Immature natural killer cell (primary cell): ENCODE measurements at places on chromosomes 16 and 17. TPM values are rescaled to one million over a fixed set of nuclear protein-coding genes. Genes with fewer than 3 reads are reported as not detected.
A peak's percentile ranks its signal among the peaks of the same experiment; 100 is the strongest.

DNA sequence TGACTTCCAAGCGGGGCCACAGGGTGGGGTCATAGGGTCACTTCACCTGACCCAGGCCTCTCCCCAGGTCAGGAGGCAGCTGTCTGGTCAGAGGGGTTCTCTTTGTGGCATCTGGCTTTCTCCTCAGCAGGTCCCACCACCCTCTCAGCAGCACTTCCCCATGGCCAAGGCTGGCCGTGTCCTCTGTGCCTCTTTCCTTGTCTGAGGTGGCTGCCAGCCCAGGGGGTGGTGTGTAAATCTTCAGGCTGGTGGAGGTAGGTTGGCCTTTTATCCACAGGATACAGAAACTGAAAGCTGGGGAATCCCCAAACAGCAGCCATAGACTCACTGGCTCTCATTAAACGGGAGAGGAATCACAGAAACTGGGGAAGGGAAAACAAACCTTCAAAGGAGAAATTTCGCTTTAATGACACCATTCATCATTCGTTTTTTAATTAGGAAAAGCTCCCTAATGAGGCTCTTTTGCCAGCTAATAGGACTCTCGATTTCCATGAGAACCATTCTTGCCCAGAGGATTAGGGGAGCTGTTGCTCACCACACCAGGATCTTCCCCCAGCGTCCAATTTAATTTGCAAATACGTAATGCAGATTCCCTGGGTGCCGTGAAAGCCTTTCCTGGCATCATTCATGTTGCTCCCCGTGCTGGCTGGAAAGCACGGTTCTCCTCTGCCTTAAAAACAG is 18.0 kb downstream of the C17orf75 start:
- H3K4me1 ChIP-seq = peaks cover 14% of the 10 kb centered on the region
- peak; percentile 15 for DNase-seq
- H3K27ac ChIP-seq = peak overlapping the region; percentile 36
- H3K36me3 ChIP-seq = no peaks in the 10 kb centered on the region

GRCh38 chr17:78353834-78354233 is 6.0 kb downstream of the SOCS3 start:
- no peaks in the 10 kb centered on the region for H3K36me3 ChIP-seq
- peaks cover 11% of the 10 kb centered on the region for H3K27me3 ChIP-seq

- DNase-seq = no peak
- peaks cover under 1% of the 10 kb centered on the region for H3K4me1 ChIP-seq
- H3K36me3 ChIP-seq = peaks cover 4% of the 10 kb centered on the region
- H3K27ac ChIP-seq = no peak overlapping the region
- no peak overlapping the region for H3K4me3 ChIP-seq
- no peaks in the 10 kb centered on the region for H3K27me3 ChIP-seq
These were observed 54.3 kb downstream of the CYB5B start for GRCh38 chr16:69478685-69479084.

GRCh38 chr17:79586131-79586530 is 24.7 kb downstream of the RBFOX3 start:
- no peak for DNase-seq
- H3K4me1 ChIP-seq = no peaks in the 10 kb centered on the region
- no peak overlapping the region for H3K27ac ChIP-seq

DNA sequence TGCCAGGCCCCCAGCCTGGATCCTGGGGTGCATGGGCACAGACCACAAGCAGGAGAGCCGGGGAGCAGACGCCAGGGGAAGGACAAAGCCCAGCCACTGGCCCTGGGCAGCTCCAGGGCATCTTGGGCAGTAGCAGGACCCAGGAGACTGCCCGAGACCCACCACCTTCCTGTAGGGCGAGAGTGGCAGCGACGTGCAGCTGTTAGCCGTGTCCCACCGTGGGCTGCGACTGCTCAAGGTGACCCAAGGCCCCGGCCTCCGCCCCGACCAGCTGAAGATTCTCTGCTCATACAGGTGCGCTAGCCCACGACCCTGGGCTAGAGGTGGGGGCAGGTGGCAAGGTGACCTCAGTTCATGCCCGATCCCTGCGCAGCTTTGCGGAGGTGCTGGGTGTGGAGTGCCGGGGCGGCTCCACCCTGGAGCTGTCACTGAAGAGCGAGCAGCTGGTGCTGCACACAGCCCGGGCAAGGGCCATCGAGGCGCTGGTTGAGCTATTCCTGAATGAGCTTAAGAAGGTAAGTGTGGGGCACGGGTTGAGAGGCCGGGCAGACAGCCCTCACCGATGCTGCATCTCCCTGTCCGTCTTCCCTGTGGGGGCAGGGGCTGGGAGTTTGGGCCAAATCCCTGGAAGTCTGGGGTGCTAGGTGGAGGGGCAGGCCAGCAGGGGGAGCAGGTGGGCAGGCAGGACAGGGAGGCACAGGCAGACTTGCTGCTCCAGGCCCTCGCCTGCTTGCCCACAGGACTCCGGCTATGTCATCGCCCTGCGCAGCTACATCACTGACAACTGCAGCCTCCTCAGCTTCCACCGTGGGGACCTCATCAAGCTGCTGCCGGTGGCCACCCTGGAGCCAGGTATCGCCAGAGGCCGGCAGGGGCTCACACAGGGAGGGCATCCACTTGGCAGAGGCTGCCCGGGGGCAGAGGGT is 13.5 kb upstream of the SMIM5 start:
- H3K27me3 ChIP-seq = peaks cover 5% of the 10 kb centered on the region
- H3K4me1 ChIP-seq = no peaks in the 10 kb centered on the region
- H3K36me3 ChIP-seq = peaks cover 8% of the 10 kb centered on the region
- no peak for DNase-seq
- H3K4me3 ChIP-seq = no peak overlapping the region

- H3K27ac ChIP-seq = no peak overlapping the region
- H3K36me3 ChIP-seq = peaks cover 16% of the 10 kb centered on the region
- DNase-seq = no peak
- peak overlapping the region; percentile 46 for H3K4me3 ChIP-seq
These were observed 38.7 kb upstream of the AQP8 start for GRCh38 chr16:25177831-25178688.

DNA sequence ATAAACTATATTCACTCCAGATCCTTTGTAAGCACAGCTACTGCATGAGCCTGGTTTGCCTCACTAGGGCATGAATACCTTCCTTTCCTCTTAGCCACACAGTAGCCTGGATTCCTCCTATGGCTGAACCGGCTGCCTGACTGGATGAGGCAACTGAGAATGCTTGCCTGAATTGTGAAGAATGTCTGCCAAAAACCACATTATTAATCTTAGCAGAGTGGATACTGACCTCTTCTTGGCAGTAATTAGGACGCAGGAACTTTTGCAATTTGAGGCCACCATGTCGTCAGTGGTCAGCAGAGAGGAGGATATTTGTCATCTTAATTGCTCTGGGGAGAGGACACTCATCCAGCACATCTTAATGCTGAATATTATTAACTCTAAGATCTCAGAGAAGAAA is 651.8 kb upstream of the GOT2 start:
- H3K27ac ChIP-seq = no peak overlapping the region
- no peak for DNase-seq
- no peak overlapping the region for H3K4me3 ChIP-seq
- no peaks in the 10 kb centered on the region for H3K27me3 ChIP-seq
- H3K4me1 ChIP-seq = no peaks in the 10 kb centered on the region

DNA sequence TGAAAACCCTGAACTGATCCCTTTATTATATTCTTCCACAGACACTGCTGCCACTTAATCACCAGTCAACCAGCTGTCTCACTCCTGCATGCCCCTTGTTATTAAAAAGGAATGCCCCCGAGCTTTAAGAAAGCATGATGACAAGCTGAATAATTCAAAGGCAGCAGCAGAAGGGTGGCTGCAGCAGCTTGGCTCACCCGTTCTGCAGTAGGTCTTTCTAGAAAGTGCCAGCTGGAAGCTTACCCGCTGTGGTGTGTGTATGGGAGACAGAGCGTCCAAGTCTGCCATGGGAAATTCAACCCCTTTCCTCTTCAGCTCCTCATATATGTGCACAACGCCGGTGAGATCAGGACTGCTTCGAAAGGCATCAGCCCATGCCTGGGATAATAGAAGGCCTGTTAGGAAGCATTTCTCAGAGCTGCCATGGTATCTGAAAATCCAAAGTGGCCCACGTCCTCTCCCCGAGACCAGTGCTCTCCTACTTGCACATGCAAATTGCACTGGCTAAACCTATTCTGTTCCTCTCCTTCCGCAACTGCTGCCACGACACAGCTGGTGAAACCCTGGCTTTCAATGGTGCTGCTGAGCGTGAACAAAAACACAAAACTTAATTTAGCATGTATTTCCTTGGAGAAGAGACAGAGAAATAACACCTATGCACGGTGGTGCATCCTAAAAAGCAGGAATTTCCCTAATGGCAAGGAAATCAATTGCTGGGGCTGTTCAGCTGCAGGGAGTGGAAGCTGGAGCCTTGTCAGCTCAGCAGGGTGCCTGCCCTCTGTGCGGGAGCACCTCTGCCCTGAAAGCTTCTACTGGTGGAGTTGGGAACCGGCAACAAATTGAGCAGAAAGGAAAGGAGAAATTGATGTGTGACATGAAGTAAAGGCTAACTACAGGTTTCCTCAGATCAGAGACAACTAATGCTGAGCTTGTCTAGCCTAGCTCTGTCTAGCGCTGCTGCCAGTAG is 47.9 kb upstream of the SREBF1 start:
- no peak for DNase-seq
- peaks cover 28% of the 10 kb centered on the region for H3K36me3 ChIP-seq
- peaks cover 1% of the 10 kb centered on the region for H3K27me3 ChIP-seq
- H3K4me3 ChIP-seq = no peak overlapping the region

DNA sequence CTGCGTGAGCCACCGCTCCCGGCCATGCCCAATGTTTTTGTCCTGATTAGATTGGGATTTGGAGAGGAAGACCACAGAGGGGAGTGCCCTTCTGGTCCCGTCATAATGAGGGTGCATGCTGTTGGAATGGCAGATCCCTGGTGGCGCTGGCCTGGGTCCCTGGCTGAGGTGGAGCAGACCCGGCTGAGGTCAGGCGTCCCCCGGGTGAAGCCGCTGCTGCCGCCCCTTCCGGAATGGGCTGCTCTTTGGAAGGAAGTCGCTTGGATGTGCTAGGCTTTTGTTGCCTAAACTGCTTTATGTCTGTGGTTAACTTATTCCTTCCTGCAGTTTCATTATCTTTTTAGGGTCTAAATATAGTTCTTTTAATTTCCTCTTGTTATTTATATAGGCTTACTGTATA is 120.3 kb upstream of the CHMP6 start:
- H3K27ac ChIP-seq = no peak overlapping the region
- peak overlapping the region; percentile 35 for H3K4me3 ChIP-seq
- peaks cover 30% of the 10 kb centered on the region for H3K4me1 ChIP-seq
- peaks cover 3% of the 10 kb centered on the region for H3K27me3 ChIP-seq
- peaks cover 4% of the 10 kb centered on the region for H3K36me3 ChIP-seq

DNA sequence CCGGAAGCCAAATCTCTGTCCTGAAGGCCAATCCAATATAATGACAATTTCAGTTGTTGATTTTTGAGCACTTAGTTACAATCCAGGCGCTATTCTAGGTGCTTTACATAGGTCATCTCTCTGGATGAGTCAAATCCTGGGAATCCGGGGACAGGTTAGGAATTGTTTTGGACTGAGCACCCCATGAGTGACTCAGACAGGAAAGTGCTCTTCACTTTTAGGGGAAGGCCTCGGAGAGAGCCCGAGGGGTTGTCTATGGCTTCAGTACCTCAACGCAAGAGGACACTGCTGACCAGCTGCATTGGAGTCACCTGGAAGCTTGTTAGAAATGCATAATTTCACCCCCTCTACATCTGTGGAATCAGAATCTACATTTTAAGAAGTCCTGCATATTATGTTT is 108.8 kb downstream of the IRX5 start:
- no peaks in the 10 kb centered on the region for H3K36me3 ChIP-seq
- H3K4me3 ChIP-seq = no peak overlapping the region
- DNase-seq = no peak

DNA sequence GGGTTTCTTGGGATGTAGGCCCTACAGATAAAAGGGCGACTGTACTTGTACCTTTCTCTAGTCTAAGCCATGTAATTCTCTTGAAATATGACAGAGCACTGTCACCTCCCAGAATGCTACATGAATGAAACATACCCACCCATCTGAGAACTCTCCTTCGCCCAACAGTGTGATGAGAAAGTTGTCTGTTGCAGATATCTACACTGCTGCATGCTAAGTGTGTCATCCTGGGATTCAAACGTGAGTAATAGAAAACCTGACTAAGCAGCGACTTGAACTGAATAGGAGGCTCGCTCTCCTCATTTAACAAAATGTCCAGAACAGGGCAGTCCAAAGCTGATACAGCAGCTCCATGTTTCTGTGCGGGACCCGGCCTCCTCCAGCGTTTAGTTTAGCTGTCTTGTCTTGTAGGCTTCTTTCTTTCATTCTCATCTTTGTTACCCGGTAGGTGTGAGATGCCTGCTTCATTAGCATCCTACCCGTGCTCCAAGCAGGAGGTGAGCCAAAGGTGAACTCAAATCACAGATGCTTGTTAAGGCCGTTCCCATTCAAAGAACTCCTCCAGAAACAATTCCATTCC is 211.9 kb downstream of the PRKCA start:
- DNase-seq = no peak
- peaks cover 3% of the 10 kb centered on the region for H3K36me3 ChIP-seq
- H3K4me1 ChIP-seq = peaks cover 11% of the 10 kb centered on the region
- H3K27ac ChIP-seq = no peak overlapping the region
- no peak overlapping the region for H3K4me3 ChIP-seq

- peaks cover 3% of the 10 kb centered on the region for H3K27me3 ChIP-seq
- peaks cover 14% of the 10 kb centered on the region for H3K4me1 ChIP-seq
- peak overlapping the region; percentile 85 for H3K4me3 ChIP-seq
- peak overlapping the region; percentile 81 for H3K27ac ChIP-seq
These were observed 504 bp upstream of the COPRS start for GRCh38 chr17:31859487-31860008.

GRCh38 chr16:57681950-57682728 is 12.5 kb upstream of the DRC7 start:
- DNase-seq = no peak
- no peaks in the 10 kb centered on the region for H3K36me3 ChIP-seq
- no peaks in the 10 kb centered on the region for H3K4me1 ChIP-seq
- no peak overlapping the region for H3K27ac ChIP-seq
- no peak overlapping the region for H3K4me3 ChIP-seq

DNA sequence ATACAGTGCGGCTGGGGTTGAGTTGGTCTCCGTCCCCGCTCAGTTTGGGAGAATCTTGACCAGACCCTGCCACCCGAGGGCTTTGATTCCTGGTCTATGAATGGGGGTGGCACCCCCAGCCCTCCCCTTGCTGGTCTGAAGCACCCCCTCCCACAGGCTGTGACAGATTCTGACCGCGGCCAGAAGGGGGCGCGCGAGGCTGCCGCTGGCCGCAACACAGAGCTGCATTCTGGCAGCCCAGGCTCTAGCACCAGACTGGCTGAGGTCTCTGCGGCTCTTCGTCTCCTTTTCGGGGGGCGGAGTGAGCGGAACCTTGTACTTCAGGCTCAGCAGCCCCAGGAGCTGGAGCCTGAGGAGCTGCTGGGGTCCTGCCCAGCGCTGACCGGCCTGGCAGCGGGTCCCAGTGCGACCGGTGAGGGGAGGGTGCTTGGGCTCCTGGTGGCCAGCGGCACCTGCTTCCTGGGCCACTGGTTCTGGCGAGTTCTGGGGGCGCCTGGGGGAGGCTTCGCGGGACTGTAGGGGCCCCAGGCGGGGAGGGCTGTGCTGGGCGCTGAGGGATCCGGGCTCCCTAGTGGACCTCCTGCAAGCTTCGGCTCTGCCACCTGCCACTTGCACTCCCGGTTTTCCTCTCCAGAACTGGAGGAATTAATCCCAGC is 1011.6 kb downstream of the KCNJ18 start:
- no peaks in the 10 kb centered on the region for H3K4me1 ChIP-seq
- H3K4me3 ChIP-seq = no peak overlapping the region
- DNase-seq = no peak
- no peaks in the 10 kb centered on the region for H3K36me3 ChIP-seq
- peaks cover 2% of the 10 kb centered on the region for H3K27me3 ChIP-seq

The RNU2-1 gene
- polyA plus RNA-seq = not detected

The CARD14 gene
- not detected for polyA plus RNA-seq

The C17orf67 gene
- 0.68 TPM for polyA plus RNA-seq

The FOXN1 gene
- polyA plus RNA-seq = not detected

The TMED6 gene
- not detected for polyA plus RNA-seq

The C16orf46 gene
- polyA plus RNA-seq = 0.16 TPM

The KCNJ12 gene
- not detected for polyA plus RNA-seq

The KDM6B gene
- polyA plus RNA-seq = 0.03 TPM

The PLCG2 gene
- 91.6 TPM for polyA plus RNA-seq
